Left forelimb (tissue), 1 donor: ENCODE measurements at places on chromosomes 16 and 17.

DNA sequence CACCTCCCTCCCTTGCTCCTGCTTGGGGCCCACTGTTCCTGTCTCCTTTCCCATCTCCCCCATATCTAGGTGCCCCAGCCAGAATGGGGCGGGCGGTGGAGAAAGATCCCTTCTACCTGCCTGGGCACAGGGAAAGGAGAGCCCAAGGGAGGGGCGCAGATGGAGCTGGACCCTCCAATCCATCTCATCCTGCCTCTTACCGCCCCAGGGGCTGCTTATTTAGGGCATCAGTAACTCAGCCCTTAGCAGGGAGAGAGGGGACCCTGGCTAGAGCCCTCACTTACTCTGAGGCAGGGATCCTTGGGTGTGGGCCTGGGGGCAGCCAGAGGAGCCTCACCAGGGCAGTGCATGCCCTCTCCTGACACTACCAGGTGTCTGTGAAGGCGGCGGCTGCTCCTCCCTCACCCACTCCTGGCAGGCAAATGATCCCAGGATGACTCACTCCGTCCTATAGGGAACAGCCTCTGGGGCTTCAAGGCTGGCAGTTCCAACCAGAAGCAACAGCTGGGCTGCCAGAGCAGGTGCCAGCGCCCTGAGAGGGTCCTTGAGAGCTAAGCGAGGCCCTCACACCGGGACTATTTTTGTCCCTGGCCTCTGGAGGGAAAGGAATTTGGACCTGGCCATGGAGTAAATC, 16.3 kb upstream of the BCAR1 start:
- DNase-seq = no peak

- DNase-seq = no peak
Measured at GRCh38 chr16:67243481-67243880, 3.8 kb downstream of the FHOD1 start.

DNA sequence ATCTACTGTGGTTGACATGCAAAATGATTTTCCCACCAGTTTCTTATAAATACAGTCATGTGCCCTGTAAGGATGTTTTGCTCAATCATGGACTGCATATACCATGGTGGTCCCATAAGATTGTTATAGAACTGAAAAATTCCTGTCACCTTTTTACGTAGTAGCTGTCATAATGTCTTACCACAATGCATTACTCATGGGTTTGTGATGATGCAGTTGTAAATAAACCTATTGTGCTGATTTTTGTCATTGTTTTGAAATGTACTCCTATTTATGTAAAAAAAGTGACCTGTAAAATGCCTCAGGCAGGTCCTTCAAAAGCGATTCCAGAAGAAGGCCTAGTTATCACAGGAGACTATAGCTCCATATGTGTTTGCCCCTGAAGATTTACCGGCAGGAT, 695.4 kb upstream of the KIF2B start:
- no peak for DNase-seq

GRCh38 chr17:79002291-79002690, 7.3 kb downstream of the CANT1 start:
- DNase-seq = no peak
